ENCODE measurements at places on chromosomes 13 and 19.
A peak's percentile ranks its signal among the peaks of the same experiment; 100 is the strongest.

DNA sequence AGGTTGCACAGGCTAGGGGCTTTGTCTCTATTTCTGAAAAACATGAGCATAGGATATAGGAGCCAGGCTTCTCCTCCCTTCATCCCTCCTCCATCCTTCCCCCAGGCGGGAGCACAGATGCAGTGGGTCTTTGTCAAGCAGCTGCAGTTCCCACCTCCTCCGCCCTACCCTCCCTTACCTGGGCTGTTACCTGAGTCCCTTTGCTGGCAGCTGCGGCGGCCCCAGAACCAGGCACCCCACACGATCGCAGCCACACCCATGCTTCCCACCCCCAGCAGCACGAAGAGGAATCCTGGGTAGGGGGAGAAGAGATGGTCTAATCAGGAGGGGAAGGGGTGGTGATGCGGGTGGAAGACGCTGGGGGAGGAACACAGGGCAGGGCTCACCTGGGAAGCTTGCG, 7.8 kb downstream of the TMIGD2 start:
- DNase-seq: no peak

DNA sequence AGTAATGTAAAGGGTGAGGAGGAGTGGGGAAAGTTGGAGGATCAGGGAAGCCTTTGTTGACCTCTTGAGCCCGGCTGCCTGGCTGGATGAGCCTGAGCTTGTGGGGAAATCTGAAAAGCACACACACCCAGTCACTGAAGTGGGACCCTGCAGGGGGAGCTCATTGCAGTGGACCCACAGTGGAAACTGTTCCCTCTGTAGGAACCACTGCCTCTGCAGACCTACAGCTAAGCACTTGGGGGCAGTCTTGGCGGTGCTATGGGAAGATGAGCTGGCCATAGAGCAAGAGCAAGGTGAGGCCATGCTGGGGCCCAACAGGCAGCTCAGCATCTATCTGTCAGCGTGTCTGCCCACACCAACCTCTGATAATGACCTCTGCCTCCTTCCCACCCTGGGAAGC, 294.8 kb downstream of the TSHZ3 start:
- DNase-seq: no peak

- no peak for DNase-seq
Measured at GRCh38 chr19:33400856-33401682, 27.6 kb downstream of the CEBPG start.

GRCh38 chr13:38888309-38888708, 102.3 kb downstream of the STOML3 start:
- peak; percentile 72 for DNase-seq

DNA sequence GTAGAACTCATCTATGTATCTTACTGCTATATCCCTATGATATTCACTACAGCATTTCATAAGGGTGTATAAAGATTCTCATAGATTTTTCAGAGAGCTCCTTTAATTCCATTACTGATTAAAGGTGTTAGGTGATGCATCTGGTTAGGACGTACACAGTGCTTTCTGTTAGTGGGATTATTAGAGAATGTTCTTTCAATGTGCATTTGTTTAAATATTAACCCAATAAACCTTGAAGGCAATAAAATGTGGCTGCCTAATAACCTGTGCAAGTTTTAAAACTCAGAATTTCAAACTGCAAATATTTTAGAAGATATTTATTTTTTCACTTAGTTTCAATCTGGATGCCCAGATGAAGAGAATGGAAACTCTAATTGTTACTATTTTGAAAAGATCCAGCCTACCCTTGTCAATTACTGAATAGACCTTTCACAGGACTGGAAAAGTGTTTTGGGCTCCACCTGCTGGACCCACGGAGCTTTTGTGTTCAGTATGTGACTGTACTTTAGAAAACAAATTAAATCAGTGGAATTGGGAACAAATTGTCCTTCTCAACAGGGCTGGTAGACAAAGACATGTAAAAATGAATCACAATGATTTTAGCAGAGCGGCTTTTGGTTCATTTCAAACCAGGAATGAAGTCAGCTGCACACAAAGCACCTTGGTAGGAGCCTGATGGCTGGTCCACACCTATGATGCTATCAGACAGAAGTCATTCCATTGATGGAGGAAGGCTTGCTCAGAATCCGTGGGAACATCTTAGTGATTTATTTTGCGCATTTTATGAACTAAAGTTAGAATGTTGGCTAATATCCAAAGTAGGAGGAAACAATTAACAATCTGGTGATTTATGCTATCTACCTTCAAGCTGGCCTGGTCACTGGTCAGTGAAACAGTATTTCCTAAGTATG, 89.4 kb upstream of the RAP2A start:
- DNase-seq: peak; percentile 33

GRCh38 chr13:109949397-109949796, 163.0 kb upstream of the IRS2 start:
- no peak for DNase-seq

DNA sequence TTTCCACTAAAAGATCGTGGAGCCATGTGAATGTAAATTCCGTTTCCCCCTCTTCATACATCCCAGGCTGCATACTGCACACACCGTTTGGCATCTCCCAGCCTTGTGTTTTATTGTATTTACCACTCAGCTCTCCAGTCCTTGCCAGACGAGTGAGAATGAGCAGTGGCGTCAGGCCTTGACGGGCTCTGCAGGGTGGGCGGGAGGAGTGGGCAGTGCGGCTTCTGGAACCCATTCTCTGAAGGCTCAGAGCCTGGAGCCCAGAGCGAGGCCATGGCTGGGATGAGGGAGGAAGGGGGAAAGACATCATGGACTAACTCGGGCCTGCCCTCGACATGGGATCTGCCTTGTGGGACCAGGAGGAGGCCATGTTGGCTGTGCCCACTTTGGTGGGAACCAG, 25.1 kb downstream of the BICRA start:
- DNase-seq: no peak

GRCh38 chr19:32224371-32225244, 120.8 kb upstream of the ZNF507 start:
- peak; percentile 28 for DNase-seq

DNA sequence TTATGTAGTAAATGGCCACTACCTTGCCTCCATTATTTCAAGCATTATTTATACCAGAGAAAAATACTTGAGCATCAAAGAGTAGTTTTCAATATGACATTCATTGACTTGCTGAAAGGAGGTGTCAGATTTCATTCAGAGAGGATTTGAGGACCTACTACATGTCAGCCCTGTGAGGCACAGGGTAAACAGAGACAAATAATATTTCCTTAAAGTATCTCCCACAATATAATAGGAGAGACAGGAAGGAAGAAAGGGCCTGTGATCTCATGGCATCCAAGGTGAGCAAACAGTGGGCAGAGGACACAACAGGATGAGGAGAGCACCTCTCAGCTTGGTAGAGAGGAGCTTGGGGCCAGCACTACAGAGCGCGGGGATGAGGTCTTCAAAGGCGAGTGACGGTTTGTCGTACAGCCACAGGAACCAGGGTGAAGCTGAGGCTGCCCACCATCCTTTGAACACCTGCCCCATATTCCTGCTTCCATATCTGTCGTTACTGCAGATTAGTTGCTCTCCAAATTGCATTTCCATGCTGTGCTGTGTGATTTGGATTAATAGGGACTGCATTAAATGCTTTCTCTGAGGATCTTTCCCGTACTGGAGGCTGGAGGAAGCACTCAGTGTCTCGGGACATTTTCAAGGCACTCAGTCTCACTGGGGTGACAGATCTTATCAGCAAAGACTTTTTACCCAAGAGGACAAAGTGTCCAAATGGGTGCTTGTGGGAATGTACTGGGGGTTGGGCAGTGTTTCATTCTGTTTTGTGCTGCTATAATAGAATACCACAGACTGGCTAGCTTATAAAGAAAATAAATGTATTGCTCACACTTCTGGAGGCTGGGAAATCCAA, 59.2 kb downstream of the GJA3 start:
- peak; percentile 25 for DNase-seq

GRCh38 chr13:102729560-102730270, 34.9 kb upstream of the METTL21C start:
- no peak for DNase-seq

- DNase-seq: no peak
Measured at GRCh38 chr13:65631078-65631477, 1599.1 kb downstream of the PCDH9 start.

DNA sequence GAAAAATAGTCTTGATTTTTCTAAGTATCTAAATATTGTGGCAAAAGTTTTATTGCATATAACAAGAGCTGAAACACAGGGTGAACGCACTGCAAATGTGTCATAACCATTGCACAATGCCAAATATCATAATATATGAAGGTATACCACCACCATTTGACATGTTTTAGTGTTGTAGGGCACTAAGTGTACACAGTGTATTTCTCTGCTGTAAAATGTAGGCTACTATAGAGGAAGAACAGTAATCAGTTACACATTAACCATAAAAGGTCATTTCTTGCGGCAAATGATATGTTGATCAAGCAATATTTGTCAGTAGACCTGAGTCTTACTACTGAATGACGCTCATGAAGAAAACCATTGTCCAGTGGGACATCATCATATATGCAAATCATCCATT, 18.3 kb upstream of the KLF5 start:
- no peak for DNase-seq

- no peak for DNase-seq
Measured at GRCh38 chr13:21063031-21063430, 1.6 kb upstream of the LATS2 start.

- DNase-seq: no peak
Measured at GRCh38 chr13:108921238-108921637, 291.8 kb downstream of the MYO16 start.

DNA sequence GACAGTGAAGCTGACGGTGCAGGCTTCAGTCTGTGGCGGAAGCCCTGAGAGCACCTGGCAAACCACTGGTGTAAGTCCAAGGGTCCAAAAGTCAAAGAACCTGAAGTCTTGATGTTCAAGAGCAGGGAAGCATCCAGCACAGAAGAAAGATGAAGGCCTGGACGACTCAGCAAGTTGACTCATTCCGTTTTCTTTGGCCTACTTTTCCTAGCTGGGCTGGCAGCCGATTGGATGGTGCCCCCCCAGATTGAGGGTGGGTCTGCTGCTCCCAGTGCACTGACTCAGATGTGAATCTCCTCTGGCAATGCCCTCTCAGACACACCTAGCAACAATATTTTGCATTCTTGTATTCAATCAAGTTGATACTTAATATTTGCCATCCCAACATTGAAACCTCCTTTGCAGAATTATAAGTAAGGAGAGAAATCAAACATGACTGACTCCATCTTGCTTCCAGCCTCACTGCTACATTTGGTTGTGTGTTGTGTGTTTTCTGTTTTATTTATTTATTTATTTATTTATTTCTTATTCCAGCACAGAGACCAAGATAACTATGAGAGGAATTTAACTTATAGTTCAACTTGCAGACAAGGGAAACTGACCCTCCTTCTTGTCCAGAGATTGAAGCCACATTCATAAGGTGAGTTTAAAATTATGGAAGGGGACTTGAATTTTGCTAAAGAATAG, 32.8 kb downstream of the IGFL2 start:
- no peak for DNase-seq

GRCh38 chr13:96238241-96238640, 148.3 kb downstream of the HS6ST3 start:
- DNase-seq: no peak

DNA sequence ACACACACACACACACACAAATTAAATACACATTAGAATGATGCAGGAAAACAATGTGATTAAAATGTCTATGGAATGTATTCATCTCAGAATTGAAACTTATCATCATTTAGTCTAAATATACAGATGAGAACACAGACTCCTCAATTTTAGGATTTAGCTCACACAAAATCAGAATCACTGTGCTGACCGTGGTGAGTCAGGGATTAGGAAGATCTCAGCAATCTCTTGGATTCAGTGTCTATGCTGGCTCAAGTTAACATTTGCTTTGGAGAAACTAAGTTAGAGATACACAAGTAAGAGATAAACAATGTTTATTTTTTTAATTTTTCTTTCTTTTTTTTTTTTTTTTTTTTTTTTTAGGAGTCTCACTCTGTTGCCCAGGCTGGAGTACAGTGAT, 323.6 kb downstream of the KLF12 start:
- no peak for DNase-seq

GRCh38 chr19:57031106-57031505, 88.7 kb upstream of the USP29 start:
- DNase-seq: no peak

DNA sequence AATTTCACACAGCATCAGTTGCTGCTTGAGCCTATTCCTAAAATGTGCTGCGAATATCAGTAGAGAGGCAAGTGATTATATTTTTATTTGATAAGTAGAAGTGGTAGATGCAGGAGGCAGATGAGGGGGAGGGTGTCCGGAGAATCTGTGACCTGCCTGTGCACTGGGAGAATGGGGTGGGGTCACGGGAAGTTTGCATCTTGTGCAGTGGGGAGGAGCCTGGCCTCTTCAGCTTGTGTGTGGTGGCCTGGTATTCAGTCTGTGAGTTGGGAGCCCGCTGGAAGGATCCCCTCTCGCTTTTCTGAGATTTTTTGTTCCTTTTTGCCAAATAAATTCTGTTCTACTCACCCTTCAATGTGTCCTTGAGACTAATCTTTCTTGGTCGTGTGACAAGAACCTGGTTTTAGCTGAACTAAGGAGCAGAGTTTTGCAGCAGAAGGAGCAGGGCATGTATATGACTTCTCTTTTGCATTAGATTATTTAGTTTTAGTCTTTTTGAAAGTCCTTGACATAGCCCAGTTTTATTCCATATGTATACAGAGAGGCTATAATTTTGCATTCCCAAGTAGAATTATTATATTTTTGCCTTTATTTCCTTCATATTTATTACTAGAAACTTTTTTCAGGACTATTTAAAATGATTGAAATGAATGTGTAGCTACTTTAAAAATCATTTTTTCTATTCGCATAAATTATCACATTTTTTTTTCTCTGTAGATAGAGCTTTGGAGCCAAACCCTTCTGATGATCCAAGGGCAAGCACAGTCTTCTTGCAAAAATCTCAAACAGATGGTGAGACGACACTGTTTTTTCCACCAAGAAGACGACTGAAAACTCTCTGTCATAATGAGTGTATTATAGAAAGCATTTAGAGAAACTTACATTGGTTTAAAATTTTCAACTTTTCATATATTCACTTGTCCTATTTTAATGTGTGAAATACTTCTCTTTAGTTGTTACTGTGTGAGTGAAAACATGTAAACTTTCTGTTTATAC, 1257.2 kb downstream of the UQCRFS1 start:
- DNase-seq: no peak

DNA sequence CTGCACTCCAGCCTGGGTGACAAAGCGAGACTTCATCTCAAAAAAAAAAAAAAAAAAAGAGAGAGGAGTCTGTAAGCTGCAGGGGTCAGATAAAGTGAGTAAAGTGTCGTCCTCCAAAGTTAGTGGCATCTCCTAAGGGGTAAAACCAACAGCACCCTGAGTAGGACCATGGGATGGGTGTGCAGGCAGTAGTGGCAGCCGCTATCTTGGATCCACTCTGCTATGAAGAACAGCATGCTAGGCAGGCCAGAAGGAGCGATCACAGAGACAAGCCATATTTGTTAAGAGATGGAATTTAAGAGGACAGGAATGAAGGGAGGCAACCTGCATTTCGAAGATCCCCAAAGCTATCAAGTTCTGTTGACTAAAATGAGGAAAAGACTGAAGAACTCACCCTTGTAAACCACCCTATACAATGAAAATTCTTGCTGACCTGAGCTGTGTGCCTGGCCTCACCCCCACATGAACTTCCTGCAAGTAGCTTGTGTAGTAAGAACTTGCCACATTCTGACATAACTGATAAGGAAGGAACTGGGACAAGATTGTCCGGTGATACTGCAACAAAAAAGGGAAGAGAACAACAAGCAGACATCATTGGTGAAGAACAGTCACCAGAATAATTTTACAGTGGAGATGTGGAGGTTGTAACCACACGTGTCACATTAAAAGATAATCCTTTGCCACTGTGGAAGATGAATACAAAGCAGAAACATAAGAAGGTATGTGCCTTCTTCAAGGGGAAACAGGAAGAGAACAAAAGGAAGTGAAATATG, 16.2 kb downstream of the DPY19L3 start:
- no peak for DNase-seq

GRCh38 chr13:41213919-41214318, 19.6 kb upstream of the KBTBD7 start:
- DNase-seq: no peak

Measured in T47D (cell line).